ENCODE measurements at places on chromosomes 5 and 9.

DNA sequence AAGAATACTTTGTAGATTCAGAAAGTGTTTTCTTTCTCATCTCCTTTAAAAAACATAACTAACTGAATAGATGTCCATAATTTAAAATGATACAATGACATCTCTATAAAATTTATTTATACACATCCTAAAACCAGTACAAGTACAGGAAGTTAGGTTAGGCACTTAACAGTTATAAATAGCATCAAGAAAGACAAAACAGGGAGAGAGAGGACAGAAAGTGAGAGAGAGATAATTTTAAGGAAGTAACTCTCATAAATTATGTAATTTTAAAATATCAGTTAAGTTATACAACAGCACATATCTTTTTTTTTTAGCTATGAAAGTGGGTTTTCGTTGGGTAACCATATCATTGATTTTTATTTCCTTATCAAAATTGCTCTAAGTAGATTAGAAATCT lies 1068.6 kb downstream of the TAF11L14 start:
- no peak for DNase-seq

- DNase-seq: no peak
Observed at GRCh38 chr5:103389846-103390245, 131.3 kb downstream of the MACIR start.

- no peak for DNase-seq
Observed at GRCh38 chr5:95565280-95565920, 10.5 kb downstream of the ARSK start.

DNA sequence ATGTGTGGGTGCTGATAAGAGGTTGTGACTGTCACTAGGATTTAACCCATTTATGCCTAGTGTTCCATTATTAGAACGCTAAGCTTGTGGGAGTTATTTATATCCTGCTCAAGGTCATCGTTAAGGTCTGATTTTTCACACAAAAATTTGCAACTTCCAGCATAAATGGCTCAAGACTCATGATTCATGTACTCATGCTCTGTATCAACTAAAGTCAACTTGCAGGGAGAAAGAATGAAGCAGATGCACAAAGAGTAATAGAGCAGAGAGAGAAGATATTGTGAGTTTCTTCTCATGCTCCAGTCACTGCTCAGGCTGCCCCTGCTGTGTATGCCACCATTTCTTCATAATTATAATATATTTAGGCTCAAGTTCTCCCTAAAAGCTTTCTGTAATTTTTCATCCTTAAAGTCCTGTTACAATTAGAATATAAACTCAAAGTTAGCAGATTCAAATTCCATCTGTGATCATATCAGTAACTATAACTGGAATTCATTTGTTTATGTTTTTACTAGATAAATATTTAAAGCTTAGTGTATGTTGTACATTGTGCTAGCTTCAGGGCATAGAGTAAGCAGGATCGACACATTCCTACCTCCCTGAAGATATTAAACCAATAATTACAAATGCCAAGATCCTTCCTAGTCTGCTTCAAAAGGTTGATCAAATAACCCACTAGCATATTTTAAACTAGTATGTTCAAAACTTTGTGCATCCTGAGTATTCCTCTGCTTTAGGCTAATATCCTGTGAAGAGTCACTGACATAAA lies 136.7 kb downstream of the NUDT12 start:
- no peak for DNase-seq

GRCh38 chr9:119810645-119811429 lies 441.6 kb upstream of the BRINP1 start:
- no peak for DNase-seq

DNA sequence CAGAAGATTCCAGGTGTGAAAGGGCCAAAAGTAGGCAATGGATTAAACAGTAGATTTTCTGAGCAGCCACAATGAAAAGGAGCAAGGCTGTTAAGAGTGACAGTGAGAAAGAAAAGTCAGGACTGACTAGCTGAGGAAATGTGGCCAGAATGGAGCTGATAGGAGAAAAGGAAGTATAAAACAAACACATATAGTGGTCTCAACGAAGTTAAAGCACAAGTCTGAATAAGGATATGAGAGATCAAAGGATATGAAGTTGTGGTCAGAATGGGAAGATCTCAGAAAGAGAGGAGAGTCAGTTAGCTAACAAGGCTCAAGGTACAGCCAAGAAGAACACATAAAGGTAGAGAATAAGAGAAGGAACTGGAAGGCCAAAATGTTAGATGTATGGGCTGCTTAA lies 39.9 kb downstream of the FNIP1 start:
- no peak for DNase-seq

Measured in CD4-positive, alpha-beta T cell treated with Interleukin-10 for 1 hour (primary cell).